ENCODE measurements at places on chromosomes 2 and 18.

- no peak for DNase-seq
Observed at GRCh38 chr18:40867459-40867858, 1087.6 kb upstream of the PIK3C3 start.

DNA sequence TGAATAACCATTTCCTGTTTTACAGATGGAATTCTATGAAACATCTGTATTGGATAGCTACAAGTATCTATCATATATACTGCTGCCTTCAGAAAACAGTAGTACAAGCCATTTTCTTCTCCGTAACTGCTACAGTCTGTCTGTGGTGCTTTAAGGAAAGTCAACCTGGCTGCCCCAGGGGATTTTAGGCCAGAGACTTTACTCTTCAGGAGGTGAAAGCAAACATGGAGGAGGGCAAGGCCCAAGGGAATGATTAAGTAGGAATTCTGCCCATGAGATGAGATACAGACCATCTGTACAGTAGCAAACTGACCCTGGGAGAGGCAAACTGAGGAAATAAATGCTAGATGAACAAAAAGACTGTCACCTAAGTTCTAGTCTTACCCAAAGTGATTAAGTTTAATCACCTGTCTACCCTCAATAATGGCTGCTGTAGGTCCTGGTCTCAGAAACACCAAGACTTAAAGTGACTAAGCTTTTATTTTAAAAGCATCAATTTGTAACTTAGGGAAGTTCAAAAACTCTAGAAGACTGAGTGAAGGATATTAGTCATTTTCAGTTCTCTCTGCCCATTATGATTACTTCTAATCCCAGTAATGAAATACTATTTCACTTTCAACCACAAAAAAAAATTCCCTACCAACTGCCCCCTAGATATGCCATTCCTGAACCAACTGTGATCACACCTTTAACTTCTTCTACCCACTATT lies 14.8 kb downstream of the MBD2 start:
- no peak for DNase-seq

DNA sequence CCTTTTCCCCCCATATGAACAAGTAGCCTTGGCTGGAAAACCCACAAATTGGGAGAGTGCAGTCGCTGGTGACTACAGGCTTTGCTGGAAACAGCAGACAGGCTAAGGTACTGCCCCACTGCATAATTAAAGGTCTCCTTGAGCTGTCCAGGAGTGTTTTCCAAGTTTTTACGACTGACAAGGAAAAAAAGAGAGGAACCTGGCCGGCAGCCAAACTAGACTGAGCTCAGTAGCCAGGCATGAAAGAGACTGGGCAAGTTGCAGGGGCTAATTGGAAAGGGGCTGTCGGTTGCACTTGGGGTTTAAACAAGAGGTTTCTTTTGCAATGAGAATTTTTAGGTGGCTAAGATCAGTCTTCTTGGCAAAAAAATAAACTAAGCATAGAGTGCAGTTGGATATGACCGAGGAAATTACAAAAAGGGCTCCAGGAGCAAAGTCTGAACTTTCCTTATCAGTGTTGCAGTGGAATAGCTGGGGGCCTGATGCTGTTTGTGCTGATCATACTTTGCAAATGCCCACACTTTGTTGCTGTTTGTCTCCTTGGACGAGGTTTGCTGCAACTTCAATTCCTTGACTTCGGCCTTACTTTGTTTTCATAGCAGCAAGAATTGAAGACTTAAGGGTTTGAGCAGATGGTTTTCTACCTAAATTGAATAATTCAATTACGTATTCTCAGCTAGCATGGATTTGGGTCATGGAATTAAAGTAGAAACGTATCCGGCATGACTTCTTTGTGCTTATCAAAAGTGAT lies 2.1 kb downstream of the GULP1 start:
- DNase-seq, result no peak

DNA sequence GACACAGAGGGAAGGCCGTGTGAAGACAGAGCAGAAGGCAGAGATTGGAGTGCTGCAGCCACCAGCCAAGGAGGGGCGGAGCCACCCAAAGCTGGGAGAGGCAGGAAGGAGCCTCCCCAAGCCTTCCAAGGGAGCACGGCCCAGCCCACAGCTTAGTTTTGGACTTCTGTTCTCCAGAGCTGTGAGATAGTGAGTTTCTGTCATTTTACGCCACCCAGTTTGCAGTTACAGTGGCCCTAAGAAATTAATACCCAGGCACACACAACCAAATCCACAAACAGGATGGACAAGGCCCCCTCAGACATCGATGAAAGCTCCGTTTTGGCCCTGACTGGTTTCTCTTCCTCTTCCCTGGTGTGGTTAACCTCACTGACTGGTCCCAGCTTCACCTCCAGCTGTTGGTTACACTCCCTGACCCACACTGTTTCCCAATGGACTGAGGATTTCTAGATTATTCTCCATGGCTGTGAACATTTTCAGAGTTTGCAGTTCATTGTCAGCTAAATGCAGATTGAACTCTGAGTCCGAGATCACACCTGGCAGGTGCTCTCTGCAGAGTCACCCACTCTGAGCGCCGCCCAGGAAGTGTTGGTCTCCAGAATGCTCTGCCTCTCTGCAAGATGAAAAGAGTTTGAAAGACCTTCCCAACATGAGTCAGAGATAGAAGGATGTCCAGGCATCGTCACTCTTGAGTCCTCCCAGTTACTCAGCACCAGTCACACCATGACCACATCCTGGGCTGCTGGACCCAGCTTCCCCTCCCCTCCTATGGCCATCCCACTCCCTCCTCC lies 100.2 kb downstream of the TWIST2 start:
- DNase-seq, result no peak

DNA sequence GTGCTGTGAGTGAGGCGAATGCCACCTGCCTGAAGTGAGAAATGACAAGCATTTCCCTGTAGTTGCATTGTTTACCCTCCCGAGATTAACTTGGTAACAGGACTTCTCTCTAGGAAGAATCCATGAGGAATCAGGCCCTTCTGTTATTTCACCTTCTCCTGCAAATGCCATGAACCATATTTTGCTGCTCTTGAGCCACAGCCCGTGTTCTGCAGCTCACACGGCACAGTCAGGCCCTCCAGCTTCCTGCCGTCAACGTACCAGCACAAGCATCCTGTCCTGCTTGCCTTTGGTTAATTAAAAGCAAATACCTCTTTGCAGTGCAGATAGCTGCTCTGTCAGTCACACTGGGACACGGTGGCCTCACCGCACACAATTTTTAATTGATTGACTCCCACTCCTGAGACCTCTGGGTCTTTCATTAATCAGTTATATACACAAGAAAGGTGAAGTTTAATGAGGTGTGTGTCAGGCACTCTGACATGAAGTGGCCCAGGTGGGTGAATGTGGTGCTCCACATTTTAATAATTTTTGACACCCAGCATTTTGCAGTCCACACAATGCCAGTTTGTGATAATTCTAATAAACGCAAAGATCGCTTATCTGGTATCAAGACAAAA lies 95.3 kb upstream of the ASB18 start:
- no peak for DNase-seq

- DNase-seq, result no peak
Observed at GRCh38 chr2:127660291-127660578, 14.3 kb downstream of the GPR17 start.

DNA sequence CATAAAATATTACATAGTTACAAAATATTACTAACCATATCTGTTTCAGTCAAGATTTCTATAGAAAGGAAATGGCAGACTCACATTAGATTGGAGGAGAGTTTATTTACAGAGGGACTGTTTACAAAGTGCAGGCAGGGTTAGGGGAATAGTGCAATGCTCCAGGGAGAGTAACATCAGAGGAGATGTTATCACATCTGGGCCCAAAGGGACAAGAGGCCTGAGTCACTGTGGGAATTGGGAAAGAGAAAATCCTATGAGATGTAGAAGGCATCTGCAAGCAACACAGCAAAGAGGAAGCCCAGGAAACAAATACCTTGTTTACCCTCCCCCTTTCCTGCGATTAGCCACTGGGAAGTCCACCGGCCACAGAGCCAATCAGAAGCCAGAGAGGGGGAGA lies 227.3 kb upstream of the TANK start:
- no peak for DNase-seq

DNA sequence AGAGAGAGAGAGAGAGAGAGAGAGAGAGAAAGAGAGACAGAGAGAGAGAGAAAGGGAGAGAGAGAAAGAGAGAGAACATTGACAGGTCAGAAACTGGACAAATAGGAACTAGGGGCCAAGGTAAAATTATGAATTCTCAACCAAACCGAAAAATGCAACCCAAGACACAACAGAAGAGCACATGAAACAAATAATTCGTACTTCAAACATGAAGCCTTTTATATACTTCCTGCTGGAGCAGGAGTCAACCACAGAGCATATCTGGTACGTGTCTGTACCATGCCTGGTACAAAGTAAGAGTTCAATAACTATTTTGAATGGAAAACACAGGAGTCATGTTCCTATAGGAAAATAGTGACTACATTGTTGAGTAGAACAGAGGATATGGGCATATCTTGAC lies 6.5 kb upstream of the VPS54 start:
- DNase-seq, result no peak

DNA sequence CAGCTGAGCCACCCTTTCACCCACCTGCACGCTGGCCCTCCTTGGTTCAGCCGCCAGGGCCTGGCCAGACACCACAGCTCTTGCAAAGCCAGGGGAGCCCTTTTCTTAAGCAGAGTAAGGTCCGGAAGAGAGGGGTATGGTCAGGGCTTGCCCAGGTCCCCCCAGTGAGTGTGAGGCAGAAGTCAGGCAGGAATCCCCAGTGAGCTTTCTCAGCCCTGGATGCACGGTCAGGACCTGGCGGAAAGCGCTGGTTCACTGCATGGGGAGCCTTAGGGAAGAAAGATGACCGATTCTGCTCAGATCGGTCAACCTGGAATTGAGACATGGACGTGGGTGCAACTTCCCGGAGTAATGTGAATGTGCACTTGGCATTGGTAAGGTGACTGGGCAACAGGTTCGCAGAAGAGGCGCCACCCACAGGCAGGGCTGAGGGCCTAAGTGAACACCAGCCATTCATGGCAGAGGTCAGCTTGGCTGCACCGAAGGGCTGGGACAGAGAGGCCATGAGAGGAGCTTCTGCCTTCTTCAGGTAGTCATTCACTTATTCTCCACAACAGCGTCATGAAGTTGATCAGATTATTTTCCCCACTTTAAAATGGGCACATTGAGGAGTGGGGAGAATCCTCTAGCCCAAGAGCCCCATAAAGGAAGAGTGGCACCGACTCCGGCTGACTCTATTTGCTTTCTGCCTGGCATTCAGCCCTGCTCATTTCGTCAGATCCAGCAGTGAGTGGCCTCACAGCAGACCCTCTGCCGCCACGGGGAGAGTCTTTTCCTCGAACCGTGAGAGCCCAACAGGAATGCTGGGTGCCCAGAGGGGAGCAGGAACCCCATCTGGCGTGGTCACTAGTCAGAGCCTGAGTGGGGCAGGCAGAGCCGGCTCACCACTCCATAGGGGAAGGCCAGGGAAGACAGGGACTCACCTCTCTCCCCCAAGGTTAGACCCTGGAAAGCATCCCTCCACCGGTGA lies 35.8 kb downstream of the SCTR start:
- DNase-seq, result no peak

GRCh38 chr2:127649100-127649611 lies 3.2 kb downstream of the GPR17 start:
- no peak for DNase-seq

- DNase-seq, result no peak
Observed at GRCh38 chr2:141020346-141020745, 1110.5 kb downstream of the LRP1B start.

DNA sequence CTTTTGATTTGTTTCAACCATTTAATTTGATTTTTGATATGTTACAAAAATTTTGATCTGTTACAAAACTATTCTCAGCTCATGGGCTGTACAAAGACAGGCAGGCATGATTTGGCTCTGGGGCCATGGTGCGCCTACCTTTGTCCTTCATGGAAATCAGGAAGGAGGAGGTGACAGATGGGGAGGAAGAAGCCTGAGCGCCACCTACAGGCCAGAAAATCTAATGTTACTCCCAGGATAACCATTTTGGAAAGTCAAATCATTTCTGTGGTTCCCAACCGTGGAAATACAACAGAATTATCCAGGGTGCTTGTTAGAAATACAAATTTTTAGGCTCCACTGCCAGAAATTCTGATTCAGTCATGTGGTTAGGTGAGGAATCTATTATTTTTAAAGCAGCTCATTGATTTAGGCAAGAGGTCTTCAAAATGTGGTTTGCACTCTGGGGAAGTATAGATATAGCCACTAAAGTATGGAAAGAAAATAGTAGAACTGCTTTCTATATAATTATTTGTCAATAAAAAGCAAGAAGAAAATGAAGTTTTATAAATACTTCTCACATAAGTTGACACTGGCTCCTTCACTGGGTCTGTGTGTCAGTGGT lies 93.9 kb downstream of the EVA1A start:
- DNase-seq, result no peak

DNA sequence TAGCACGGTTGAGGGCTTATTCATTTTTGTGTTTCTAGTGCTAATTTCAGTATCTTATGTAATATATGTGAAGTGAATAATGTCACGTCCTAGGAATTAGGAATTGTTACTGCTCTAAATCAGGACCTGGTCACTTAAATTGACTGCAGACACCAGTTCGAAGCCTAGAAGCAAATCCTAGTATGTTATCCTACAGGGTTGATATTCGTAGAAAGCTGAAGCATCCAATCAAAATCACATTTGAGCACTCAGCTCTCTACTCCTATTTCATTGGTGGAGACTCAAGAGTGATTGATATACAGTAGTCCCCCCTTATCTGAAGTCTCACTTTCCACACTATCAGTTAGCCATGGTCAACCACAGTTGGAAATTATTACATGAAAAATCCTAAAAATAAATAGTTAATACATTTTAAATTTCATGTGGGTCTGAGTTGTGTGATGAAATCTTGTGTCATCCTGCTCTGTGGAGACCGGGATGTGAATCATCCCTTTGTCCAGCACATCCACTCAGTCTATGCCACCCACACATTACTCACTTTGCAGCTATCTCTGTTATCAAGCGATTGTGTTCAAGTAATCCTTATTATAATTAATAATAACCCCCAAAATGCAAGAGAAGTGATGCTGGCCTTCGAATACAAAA lies 35.2 kb upstream of the SCN9A start:
- no peak for DNase-seq

GRCh38 chr2:110107092-110108079 lies 8.2 kb downstream of the MALL start:
- DNase-seq, result no peak

DNA sequence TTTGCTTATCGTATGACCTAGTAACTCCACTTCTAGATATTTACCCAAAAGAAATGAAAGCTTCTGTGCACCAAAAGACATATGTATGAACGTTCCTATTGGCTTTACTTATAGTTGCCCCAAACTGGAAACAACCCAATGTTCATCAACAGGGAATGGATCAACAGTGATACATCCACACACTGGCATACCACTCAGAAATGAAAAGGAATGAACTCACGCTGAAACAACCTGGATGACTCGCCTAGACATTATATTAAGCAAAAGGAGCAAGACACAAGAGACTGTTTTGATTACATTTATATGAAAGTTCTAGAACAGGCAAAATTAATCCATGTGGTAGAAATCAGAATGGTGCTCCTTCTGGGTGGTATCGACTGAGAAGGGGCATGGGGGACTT lies 18.9 kb downstream of the ADRA2B start:
- no peak for DNase-seq

GRCh38 chr2:4551691-4552474 lies 848.5 kb downstream of the DCDC2C start:
- no peak for DNase-seq

- no peak for DNase-seq
Observed at GRCh38 chr2:44936275-44936674, 5.2 kb upstream of the SIX3 start.
